Stimulated activated CD4-positive, alpha-beta T cell treated with anti-CD3 and anti-CD28 coated beads, Interleukin-1b, Interleukin-23, amount 100 ng/mL, for 1 hour (primary cell): ENCODE measurements at places on chromosomes 16 and 17.
A peak's percentile ranks its signal among the peaks of the same experiment; 100 is the strongest.

DNA sequence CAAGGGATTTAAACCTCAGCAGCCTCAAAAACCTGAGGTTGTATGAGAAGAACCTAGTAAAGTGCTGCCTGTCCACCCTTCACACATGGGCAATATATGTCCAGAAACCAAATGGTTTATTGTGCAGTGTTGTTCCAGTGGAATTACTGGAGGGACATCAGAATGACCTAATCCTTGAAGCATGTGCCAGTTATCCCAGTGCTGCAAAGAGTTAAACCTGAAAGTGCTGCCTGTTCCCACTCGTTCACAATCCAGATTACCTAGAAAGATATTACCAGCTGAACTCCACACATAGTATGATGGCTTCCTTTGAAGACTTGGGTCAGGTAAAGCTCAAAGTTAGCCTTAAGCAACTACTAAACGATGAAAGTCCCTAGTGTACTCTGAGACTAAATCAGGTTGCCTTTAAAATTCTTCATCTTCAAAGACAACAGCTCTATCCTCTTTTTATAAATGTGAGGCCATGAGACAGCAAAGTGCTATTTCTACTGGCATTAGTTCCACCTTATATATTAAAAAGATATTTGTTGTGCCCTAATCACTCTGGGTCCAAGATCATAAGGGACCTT lies 133.1 kb downstream of the SNX11 start:
- DNase-seq = no peak

DNA sequence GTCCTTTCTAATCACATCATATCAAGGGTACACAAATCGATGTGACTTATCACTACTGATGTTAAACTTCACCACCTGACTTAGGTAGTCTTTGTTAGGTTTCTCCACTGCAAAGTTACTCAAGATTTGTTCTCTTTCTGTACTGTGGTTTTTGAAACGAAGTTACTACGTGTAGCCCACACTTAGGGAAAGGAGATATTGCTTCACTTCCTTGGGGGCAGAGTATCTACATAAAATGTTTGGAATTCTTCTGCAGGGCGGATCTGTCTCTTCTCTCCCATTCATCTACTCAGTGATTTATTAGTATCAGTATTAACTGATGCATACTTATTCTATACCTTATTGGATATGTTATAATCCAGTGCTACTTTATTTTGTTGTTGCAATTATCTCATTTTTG lies 403.6 kb upstream of the MON1B start:
- DNase-seq = no peak

DNA sequence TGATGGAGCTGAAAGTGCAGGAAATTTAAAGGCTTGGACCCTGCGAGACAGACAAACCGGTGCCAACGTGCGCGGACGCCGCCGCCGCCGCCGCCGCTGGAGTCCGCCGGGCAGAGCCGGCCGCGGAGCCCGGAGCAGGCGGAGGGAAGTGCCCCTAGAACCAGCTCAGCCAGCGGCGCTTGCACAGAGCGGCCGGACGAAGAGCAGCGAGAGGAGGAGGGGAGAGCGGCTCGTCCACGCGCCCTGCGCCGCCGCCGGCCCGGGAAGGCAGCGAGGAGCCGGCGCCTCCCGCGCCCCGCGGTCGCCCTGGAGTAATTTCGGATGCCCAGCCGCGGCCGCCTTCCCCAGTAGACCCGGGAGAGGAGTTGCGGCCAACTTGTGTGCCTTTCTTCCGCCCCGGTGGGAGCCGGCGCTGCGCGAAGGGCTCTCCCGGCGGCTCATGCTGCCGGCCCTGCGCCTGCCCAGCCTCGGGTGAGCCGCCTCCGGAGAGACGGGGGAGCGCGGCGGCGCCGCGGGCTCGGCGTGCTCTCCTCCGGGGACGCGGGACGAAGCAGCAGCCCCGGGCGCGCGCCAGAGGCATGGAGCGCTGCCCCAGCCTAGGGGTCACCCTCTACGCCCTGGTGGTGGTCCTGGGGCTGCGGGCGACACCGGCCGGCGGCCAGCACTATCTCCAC lies at the start of gene NOG:
NOG (plus strand) TSS at position 54 of the 674 bp plus-strand sequence; CDS start at position 579, 525 bp downstream.
- DNase-seq = no peak

GRCh38 chr17:51799981-51800380 lies 358.5 kb downstream of the CA10 start:
- no peak for DNase-seq

- DNase-seq = no peak
Observed at GRCh38 chr17:32276171-32276601, 10.6 kb downstream of the RHBDL3 start.

GRCh38 chr16:64933885-64934284 lies 188.0 kb downstream of the CDH11 start:
- DNase-seq = no peak

GRCh38 chr16:866252-866896 lies 65.8 kb upstream of the GNG13 start:
- DNase-seq = no peak

DNA sequence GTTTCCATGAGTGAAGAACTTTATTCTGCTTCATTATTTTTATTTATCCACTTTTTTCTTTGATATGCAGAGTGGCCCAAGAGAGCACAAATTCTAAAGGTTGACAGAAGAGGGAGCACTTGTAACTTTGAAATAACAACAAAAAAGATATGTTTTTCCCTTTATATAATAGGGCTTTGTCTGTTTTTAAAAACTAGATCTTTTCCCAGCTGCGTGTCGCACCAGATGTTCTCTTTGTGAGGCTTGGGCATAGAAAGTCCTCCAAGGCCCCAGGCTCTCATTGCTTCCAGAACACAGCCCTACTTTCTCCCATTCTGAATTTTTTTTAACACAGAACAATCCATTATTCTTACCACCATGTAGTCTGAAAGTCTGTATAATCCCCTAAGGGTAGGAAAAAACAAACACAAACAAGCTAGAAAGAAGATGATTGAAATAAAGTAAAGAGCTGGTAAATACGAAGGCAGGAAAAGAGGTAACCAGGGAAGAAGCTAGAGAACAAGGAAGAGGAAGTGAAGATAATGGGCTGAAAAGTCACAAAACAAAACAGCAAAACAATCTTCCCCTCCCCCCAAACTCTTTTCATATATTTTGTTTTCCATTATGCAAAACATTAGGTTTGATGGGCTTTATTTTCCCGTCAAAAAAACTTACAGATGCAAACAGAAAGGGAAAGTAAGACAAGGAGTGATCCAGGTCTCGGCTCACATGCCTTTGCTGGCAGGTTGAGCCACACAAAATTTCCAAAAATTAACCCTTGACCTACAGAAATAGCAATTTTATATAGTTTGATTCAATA lies 160.4 kb downstream of the ABCA8 start:
- no peak for DNase-seq

GRCh38 chr17:50337956-50338355 lies 8.0 kb upstream of the XYLT2 start:
- no peak for DNase-seq

- DNase-seq = no peak
Observed at GRCh38 chr17:5035315-5035714, at the start of gene SLC52A1. Gene SLC52A1 (minus strand): TSS chr17:5035426. CDS start chr17:5034606, 820 bp downstream.

DNA sequence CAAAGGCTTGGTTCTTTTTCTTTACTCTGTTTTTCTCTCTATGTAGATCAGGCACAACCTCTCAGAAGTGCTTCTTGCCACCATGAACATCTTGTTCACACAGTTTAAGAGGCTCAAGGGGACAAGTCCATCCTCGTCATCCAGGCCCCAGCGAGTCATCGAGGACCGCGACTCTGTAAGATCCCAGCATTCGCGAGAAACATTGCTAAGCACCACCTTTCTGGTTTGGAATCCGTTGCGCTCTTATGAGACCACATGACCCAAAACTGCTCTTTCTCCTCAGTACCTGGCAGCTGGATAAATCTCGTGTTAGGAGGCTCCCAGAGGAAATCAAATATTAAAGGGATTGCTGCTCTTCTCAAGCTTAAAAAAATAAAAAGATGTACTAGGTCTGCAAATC lies 23.3 kb upstream of the SLC12A3 start:
- DNase-seq = no peak

- no peak for DNase-seq
Observed at GRCh38 chr16:9885467-9885866, 296.8 kb downstream of the GRIN2A start.

- DNase-seq = no peak
Observed at GRCh38 chr16:50102051-50102746, 36.4 kb downstream of the HEATR3 start.

GRCh38 chr17:17237026-17237799 lies at the start of gene FLCN:
Gene FLCN (minus strand): TSS chr17:17237168. CDS start chr17:17228137, 9,031 bp downstream.
- DNase-seq = peak; percentile 73

DNA sequence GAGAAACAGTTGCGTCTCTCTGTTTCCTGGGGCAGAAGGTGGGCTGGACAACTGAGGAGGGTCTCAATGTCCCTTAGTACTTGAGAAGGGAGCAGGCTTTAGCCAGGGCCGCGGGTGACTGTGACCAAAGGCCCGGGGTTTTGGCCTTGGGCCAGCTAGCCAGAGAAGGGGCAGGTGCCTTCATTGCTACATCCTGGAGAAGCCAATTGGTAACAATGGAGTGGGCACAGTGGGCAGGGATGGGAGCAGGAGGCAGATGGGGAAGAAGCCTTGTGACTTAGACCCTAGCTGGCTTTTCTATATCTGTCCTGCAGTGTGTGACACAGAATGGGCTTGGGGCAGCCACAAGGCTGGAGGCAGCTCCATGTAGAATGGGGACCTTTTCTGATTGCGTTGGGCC lies 46.0 kb downstream of the CLEC16A start:
- no peak for DNase-seq

- DNase-seq = no peak
Observed at GRCh38 chr17:8155231-8155995, 3.2 kb upstream of the PER1 start.

- no peak for DNase-seq
Observed at GRCh38 chr17:30368912-30369720, 9.6 kb upstream of the CPD start.

GRCh38 chr16:50613281-50613963 lies 65.2 kb downstream of the NKD1 start:
- DNase-seq = no peak

DNA sequence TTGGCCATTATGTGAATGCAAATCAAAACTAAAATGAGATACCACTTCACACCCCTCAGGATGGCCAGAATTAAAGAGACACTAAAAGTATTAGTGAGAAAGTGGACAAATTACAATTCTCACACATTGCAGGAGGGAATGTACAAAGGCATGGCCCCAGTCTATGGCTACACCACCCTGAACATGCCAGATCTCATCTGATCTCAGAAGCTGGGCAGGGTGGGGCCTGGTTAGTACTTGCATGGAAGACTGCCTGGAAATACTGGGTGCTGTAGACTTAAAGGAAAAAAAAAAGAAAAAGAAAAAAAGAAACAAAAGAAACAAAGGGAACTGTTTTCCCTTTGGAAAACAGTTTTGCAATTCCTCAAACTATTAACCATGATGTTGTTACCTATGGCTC lies 97.0 kb upstream of the RBL2 start:
- no peak for DNase-seq
